Fibroblast of skin of abdomen (primary cell): ENCODE measurements at places on chromosomes 1 and 21.

DNA sequence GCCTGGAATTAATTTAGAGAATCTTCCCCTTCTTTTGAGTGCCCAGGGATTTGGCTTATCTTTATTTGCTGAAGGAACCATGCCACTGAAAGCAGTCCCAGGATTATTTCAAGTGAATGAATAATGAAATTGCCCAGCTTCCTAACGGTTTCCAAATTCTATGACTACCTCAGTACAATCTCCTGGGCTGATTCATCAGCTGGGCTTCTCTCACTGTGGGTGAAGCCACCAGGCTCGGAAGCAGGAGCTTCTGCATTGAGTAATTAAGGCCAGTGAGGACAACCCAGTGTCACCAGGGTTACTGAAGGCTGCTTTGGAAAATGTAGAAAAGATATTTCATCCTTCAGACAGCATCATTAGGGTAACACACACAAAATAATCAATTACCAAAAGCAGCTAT, 169.8 kb downstream of the DAB1 start:
- DNase-seq, result peak; percentile 62

DNA sequence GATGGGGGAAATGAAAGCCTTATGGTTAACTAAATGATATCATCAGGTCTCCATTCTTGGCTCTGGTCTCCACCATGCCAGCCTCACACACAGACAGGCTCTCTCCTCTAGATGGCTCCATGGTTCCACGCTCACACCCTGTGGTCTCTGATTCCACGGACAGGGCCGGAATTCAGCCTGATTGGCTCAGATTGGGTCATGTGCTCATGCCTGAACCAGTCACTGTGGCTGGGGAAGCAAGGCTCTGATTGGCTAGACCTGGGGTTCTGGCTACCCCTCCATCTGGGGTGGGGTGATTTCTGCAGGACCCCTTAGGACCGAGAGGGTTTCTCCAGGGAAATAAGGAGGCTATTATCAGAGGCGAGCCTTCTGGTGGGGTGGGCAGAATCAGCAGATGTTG, 277.0 kb downstream of the PTPRU start:
- DNase-seq, result peak; percentile 61

DNA sequence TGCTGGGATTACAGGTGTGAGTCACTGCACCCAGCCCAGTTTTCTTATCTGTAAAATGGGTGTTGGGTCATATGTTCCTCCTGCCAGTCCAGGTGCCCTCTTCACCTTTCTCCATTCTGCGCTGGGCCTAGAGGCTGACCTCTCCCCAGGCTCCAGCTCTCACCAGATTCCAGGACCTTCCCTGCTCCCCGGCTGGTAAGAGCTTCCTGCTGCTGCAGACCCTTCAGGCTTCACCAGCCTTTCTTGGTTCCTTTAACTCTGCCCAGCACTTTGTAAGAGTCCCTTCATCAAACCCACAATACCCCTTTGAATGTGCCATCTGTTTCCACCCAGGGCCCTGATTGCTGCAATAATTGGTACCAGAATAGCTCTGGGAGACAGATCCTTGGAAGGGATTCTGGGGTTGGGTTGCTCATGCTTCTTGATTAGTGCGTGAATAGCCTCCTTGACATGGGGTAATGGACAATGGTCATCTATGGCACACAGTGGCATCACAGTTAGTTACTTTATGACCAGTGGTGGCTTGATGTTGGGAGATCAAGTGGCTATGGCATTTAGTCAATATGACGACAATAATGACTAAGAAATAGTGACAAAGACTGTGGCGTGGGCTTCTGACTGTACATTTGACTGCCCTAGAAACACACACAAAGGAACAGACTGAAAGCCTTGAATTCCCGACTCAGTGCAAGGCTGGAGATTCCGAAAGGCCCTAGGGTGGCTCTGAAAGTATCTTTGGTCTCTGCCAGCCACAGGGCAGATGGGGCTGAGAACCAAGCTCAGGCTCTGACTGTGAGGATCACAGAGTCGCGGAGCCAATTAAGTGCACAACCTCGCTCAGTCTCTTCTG, 67.3 kb downstream of the SLC9A1 start:
- no peak for DNase-seq

GRCh38 chr1:160134791-160135572, 16.4 kb upstream of the ATP1A4 start:
- DNase-seq, result no peak

GRCh38 chr1:215031392-215031791, 51.1 kb upstream of the KCNK2 start:
- no peak for DNase-seq

DNA sequence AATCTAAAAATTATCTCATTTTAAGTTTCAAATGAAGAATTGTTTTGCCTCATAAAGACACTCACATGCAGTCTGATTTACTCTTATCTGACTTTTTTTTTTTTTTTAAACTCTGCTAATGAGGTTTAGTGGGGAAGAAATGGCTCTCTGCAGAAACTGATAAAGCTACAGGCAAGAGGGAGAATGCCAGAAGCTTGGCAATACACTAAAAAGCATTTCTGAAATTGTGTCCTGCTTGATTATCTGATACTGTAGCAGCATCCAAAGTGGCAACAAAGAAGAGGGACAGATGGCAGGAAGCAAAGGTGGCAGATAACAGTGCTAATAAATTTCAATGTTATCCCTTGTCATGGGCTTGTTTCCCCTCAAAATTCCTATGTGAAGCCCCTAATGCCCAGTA, 1744.9 kb downstream of the NCAM2 start:
- no peak for DNase-seq

DNA sequence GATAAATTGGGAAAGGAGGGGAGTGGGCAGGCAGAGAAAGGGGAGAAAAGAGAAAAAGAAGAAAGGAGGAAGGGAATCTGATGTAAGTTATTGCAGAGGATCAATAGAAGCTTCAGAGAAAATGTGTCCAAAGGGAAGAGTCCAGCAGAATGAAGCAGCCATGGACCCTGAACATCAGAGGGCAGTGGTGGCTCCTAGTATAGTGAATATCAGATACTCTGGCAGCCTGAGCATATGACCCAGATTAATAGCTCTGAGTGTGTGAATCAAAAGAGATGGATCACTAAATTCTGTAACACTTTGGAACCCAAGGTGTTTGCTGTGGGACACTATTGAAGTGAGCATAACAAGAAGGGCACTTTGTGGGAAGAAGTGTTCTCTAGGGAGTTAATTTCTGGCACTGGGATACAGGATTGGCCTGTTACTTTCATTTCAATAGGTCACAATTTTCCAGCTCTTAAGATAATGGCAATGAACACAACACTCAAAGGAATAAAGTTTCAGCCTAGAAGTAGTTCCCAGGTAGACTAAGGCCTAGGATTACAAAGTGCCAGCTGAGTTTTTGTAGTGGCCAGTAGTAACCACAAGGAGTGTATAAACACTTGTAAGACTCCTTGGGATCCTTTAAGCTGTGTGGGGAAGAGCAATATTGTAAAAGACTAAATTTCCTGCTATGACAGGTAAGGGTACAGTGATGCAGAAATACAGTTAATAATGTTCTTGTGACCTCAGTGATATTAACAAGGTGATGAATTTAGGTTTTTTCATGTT, 164.5 kb upstream of the BEND5 start:
- DNase-seq, result peak; percentile 12

DNA sequence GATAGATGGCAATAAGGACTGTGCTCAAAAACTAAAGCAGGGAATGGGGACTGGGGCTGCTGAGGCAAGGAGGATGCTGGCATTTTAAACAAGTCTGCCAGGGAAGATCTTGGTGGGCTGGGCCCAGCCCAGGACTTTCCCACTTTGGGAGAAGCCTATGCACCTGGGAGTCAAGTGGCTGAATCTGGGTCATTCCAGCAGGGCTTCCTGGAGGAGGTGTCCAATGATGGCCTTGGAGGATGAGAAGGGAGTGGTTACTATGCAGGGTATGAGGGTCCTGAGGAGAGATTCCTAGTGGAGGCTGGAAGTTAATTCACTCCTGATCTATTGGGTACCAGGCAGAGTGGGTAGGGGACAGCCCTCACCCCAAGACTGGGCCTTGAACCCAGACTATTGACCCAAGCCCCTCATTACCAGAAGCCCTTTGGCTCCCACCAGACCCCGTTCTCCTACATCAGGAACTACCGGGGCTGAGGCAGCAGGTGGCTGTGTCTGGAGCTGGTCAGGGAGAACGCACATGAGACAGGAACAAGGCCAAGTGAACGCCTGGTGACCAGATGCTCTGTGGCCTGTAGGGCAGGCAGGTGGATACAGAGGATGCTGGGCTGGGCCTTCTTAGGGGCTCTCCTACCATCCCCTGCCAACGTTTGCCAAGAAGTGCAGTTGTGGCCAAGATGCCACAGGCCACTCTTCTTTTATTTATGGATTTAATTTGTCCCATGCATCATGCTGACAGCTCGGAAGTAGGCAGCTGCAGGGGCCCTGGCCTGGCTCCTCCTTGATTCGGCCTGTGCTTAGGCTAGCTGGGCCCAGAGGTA, 18.3 kb upstream of the LRP8 start:
- DNase-seq, result no peak

DNA sequence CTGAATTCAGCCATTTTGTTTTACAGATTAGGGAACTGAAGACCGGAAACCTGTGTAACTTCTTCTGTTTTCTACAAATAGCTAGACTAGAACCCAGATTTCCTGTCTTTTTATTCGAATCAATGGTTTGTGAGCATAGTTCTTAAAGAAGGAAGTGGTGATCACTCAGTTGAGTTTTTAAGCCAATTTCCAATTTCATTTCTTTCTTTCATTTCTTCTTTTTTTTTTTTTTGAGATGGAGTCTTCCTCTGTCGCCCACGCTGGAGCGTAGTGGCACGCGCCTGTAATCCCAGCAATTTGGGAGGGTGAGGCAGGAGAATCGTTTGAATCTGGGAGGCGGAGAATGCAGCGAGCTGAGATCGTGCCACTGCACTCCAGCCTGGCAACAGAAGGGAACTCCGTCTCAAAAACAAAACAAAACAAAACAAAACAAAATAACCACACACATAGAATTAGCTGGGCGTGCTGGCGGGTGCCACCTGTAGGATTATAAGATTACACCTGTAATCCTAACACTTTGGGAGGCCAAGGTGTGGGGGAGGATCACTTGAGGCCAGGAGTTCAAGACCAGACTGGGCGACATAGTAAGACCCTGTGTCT, 3.0 kb upstream of the MDM4 start:
- no peak for DNase-seq

DNA sequence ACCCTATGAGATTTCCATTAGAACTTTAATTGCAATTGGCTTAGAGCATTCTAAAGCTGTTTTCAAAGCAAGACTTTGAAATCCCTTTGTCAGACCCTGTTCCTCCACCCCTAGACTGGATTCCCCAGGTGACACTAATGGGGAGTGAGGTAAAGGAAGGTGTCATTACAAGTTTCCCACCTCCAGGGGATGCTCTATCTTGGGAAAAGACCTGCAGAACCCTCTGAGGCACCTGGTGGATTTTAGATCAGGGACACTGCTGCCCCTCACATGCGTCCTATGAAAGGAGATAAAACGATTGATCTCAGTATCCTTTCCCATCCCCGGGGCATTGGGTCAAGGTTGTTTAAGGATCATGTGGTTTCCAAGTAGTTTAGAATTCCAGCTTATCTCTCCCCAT, 80.3 kb upstream of the RGS4 start:
- DNase-seq, result no peak

DNA sequence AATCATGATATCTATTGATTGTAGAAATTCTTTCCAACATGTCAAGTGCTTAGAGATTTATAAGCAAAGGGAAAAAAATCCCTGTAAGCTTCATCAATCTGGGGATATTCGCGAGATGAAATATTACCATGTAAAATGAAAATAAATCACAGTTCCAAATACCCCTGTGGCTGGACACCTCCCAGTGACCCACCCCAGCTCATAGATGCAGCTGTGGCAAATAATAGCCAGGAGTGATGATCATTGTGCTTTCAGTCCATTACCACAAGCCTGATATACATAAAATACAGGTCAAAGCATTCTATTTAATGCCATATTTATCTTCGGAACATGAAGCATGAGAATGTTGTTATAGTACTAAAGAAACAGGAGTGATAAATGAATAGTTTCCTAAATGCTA, 274.9 kb upstream of the LRRC7 start:
- no peak for DNase-seq

- no peak for DNase-seq
Observed at GRCh38 chr1:40507973-40508372, 594 bp upstream of the EXO5 start.

GRCh38 chr1:22321917-22322316, 129.7 kb upstream of the ZBTB40 start:
- no peak for DNase-seq

DNA sequence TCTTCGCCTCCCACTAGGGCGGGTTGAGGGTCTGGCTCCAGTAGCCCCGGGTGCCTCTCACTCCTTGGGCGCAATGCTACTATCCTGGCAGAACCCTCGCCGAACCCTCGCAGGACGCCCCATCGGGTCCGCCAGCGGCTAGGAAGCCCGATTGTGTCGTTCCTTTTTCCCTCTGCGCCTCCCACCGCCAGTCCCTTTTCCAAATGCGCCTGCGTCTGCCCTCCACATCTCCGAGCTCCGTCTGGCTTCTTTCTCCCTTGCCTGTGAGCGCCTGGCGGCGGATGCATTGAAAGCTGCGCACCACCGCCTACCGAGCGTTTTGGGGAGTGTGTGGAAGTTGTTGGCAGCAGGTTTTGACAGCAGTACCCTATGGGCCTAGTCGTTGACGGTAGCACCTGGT, 1.0 kb upstream of the DIRAS3 start:
- DNase-seq, result peak; percentile 81
